Nephron progenitor cell (in vitro differentiated cells): ENCODE measurements at places on chromosomes 2 and 18.

GRCh38 chr2:144511937-144512336, 8.0 kb downstream of the ZEB2 start:
- DNase-seq = no peak

DNA sequence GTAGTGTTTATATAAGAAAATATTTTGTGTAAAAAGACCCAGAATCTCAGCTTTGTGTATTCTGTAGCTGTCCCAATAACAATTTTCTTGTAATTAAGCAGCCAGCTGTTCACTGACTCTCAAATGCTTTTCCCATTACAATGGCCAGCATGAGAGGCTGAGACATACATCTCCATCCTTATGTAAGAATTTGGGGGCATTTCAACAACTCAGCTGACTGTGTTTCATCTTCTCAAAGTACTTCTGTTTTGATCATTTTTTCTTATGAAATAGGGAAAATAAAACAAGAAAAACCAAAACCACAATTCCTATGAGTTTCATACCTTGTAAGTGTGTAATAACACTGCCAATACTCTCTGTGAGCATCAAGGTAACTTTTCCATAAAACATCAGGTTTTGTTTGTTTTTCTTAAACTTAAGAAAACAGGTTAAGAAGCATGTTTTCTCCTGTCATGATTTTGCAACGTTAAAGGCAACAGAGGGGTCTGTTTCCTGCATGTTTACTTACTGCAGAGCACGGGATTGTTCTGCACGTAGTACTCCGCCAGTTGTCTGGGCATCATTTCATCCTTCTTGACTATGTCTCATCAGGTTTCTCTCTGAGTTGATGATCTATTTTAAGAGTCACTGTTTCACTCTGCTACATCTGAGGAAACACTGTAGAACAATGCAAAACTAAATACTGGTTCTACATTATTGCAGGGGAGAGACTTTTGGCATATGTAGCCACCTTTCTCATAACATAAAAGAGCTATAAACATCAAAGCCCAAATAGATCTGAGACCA, 62.9 kb upstream of the CYRIA start:
- no peak for DNase-seq

DNA sequence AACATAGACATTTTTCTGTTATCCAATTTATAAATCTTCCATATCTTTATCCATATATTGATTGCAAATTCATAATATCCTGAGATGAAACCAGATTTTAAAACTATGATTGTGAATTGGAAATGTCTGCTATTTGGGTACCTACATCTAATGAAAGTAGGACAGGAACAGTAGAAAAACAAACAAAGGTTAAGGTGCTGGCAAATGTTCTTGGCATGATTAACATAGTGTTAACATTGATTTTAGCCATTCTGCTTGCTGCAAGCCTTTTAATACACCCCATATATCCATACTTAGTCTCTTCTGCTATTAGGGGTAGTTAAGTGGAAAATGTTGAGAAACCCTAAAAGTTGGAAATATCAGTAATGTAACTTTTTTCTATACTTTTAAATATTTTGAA, 152.0 kb downstream of the KCNJ3 start:
- no peak for DNase-seq

GRCh38 chr2:166112193-166112605, 15.6 kb downstream of the SCN1A start:
- DNase-seq = no peak

DNA sequence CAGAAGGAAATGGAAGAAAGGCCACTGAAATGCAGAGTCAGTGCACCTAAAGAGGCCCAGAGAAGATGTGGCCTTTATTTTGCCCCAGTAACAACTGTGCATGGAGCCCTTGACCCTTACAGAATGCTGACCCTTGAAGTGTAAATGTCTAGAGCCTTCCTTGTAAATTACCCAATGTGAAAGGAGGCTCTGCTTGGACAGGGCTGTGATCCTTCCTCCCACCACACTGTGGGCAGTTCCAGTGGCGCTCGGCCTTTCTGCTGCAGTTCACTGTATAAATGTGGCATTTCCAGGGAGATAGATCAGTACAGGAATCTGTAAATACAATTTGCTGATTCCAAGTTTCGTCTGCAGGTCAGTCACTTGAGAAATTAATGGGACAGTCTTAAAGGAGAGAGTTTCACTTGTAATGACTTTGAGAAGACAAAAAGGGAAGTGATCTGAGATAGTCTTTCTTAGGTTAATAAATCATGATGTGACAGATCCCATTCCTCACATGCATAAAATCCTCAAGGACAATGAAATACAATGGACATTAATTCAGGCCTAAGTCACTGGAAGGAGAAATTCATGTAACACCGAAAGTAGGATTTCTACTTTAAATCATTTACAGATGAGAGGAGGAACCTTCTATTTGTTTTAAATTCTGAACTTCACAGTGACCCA, 133.8 kb upstream of the LMAN1 start:
- DNase-seq = peak; percentile 28

GRCh38 chr2:164703915-164704706, 82.8 kb upstream of the GRB14 start:
- DNase-seq = no peak

- no peak for DNase-seq
These were observed 78.7 kb downstream of the NCAPH start for GRCh38 chr2:96414161-96414710.

DNA sequence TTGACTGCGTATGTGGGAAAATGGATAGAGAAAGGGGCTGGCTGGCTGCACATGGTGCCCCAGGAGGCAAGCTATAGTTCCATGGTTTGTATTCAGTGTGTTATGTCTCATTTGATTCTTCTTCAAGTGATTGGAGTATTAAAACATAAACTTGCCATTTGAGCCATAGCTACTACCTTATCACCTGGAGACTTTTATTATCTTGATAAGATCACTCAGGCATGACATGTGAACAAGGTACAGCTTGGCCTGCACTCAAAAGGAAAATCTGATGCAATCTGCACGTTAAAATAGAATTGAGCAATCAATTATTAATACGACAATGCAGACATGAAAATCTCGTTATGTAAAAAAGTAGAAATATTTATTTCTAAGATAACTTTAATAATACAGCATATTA, 116.9 kb downstream of the RND3 start:
- no peak for DNase-seq

DNA sequence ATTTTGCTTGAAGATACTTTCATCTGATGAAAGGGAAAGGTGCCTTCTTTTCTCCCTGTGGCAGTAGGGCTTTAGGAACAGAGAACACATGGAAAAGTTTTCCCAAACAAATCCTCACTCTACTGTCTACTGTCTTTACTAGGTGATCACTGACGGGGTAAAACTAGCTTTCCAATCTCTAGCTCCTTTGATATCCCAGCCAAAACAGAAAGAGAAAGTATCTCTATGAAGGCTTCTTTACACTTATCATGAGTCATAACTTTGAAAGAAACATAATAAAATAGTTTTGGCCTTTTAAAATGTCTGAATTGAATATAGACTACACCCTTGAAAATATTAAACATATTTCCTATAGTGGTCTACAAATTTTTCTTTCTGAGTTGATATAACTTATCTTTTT, 214.5 kb downstream of the DSEL start:
- DNase-seq = no peak

GRCh38 chr2:71546275-71546638, 92.9 kb downstream of the DYSF start:
- DNase-seq = no peak

- DNase-seq = no peak
These were observed 46.7 kb upstream of the NEB start for GRCh38 chr2:151780938-151781337.

DNA sequence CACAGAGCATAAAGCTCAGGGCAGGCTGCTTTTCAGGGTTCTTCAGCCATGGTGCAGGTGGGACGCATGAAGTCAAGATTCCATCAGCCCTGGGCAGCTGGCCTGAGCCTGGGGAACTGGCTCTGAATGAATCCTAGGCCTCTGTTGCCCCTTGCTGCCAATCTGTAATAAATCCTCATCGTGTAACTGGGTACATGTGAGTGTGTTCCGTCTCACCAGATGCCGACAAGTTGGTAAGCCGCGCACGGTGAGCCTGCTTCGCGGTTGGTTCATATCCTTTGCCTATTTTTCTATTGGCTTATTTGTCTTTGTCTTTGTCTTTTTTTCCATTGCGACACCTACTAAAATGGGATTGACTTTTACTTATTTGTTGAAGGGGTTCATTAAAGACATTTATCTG, 27.7 kb downstream of the B3GNT7 start:
- no peak for DNase-seq

DNA sequence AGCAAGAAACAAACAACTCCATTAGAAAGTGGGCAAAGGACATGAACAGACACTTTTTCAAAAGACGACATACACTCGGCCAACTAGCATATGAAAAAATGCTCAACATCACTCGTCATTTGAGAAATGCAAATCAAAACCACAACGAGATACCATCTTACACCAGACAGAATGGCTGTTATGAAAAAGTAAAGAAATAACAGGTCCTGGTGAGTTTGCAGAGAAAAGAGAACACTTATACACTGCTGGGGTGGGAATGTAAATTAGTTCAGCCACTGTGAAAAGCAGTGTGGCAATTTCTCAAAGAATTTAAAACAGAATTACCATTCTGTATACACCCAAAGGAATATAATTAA, 130.5 kb downstream of the PLCL1 start:
- DNase-seq = no peak

GRCh38 chr18:25735459-25735858, 355.0 kb downstream of the SS18 start:
- no peak for DNase-seq

GRCh38 chr18:69974365-69974764, 26.7 kb upstream of the CD226 start:
- DNase-seq = no peak

GRCh38 chr18:69626643-69627242, 226.1 kb downstream of the DOK6 start:
- no peak for DNase-seq

GRCh38 chr18:11607906-11608305, 1.5 kb upstream of the SLC35G4 start:
- DNase-seq = no peak

DNA sequence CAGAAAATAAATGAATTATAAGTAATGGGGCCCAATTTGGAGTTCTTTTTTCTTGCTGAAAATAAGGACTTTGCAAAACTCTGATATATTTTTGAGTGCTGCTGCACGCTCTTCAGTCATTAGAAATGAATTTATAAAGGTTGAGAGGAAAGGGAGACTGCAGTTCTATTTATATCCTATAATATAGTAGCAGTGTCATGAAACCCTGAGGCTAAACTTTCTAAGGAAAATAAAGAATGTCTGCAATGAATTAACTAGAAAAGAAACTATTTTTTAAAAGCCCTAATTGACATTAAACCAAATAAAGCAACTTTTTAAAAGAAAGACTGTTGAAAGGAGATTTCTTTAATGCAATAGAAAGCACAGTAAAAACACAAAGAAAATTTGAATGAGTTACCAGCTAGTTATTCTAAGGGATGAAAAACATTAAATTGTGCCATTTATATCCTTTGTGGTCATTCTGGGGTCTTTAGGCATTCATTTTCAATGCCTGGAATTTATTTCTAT, 1072.8 kb upstream of the TMEFF2 start:
- no peak for DNase-seq

- peak; percentile 5 for DNase-seq
These were observed 104.8 kb upstream of the TFPI start for GRCh38 chr2:187658952-187659525.

DNA sequence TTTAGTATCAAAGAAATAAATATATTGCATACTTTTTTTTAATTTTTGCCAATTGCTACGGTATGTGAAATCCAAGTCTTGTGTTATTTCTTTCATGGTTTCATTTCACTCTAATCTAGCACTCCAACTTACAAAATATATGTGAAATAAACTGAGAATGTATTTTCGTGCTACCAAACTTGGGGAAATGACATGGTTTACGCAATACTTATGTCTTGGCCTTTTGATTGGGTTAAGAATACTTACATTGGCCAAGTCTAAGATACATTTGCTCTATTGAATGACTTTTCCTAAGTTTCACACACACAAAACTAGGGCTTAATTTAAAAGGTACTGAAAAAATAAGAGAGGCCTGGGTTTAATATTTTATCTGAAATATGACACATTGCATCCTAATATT, 80.5 kb downstream of the VRK2 start:
- DNase-seq = no peak

DNA sequence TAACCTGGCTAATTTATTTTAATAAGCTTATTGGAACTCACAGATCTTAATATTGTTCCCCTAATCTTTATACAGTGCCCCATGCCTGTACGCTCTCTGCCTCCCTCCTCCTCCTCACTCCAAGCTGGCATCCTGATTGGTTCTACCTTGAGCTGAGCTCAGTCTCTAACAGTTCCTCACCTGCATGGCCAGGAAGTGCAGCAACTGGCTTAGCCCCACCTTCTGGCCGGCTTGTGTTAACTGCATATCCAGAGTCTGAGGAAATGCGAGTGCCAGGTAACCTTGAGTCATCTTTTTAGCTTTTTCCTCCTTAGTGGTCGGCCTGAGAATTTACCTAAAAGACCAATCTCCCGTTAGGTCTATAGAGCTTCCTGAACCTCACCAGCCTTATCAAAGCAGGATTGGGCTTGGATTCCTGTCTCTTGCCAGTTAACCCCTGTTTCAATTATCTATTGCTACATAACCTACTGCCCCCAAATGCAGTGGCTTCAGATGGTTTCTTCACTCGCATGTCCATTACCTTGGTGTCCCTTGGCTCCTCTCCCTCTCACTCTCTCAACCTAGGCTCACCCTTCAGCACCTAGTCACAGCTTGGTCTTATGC, 89.5 kb upstream of the STK39 start:
- no peak for DNase-seq

- DNase-seq = no peak
These were observed 79.9 kb downstream of the PARD3B start for GRCh38 chr2:204625135-204625534.

- DNase-seq = peak; percentile 57
These were observed 300.4 kb downstream of the KCNS3 start for GRCh38 chr2:18178736-18179349.

DNA sequence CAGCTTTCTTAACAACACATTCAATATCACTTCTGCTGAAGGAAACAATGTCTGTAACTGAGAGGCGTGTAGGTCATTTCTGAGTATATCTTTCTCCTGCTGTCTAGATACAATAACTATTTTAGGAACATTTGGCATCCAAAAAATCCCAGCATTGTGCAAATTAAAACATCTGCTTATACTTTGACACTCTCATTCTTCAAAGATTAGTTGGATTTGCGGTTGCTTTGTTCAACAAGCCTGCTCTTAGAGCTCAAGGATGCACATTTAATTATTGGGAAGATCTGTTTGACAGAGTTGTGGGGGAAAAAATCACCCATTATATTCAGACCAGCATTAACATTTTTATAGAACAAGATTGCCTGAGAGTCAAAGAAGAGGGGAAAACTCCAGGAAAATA, 449.5 kb upstream of the HNRNPA3 start:
- no peak for DNase-seq

- DNase-seq = no peak
These were observed 22.6 kb upstream of the CALCRL start for GRCh38 chr2:187470698-187471097.

GRCh38 chr2:181419129-181419855, 37.9 kb upstream of the ITGA4 start:
- DNase-seq = no peak

GRCh38 chr2:206937555-206937954, 1.8 kb upstream of the CPO start:
- DNase-seq = no peak
